Anterior cingulate cortex (tissue), 58 donors: ENCODE measurements at places on chromosomes 16 and 17.

- DNase-seq, result no peak
Observed at GRCh38 chr17:68646626-68647526, 45.7 kb upstream of the FAM20A start.

GRCh38 chr17:82375359-82376041 is 3.9 kb downstream of the UTS2R start:
- no peak for DNase-seq

DNA sequence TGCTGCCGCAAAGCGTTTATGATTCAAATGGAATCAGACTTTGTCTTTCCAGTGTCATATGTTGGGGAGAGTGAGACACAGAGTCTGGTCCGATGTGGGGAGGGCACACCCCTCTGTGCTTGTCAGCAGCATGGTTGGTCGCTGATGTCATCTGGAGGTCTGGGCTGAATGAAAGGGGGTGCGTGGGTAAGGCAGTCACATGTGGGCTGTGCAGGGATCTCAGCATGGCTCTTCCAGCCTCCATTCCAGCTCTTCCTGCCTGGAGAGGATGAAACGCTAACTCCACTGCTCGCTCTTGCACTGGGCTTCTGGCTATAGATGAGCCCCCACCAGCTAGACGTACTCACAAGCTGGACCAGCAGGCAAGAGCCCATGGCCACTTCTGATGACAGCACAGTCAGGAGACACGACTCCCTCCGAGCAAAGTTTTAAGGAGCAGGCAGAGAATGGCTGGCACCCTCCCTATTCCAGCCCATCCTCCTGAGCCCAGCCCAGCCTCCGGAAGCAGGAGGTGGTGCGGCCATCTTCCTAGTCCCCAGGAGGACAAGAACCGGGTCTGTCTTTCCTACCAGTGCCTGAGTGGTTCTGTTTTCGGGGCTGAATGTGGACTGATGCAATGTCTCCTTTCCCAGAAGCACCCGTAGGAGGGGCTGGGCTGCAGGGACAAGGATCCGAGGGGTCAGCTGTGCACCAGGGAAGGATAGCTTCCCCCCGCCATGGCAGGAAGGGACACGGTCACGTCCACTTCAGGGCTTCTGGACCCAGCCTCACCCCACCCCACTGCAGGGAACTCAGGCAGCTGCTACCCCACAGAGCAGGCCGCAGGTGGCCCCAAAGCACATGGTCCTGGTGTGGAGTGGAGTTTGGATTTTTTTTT is 41.5 kb upstream of the CBFA2T3 start:
- DNase-seq, result no peak

DNA sequence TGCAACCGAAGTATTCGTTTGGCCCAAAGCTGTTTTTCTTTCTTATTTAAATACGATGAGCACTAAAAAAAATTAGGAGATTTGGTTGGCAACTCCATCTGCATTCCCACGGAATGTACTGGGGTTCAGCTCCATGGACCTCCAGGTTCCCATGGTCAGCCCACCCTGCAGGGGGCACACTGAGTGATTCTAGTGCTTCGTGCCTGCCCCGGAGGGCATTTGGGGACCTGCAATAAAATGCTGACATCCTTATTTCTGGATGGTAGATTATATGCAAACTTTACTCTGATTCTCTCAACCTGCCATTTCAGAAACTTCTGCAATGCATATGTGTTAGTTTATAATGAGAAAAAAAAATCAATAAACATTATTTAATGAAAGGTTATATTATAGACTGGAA is 339.4 kb downstream of the XYLT1 start:
- no peak for DNase-seq

- no peak for DNase-seq
Observed at GRCh38 chr16:30946671-30947540, 2.0 kb upstream of the ORAI3 start.

GRCh38 chr17:7018331-7018964 is 4.4 kb upstream of the BCL6B start:
- peak; percentile 20 for DNase-seq

- no peak for DNase-seq
Observed at GRCh38 chr17:53919356-53919755, 96.6 kb downstream of the KIF2B start.

- no peak for DNase-seq
Observed at GRCh38 chr16:88531931-88532433, 38.2 kb upstream of the ZC3H18 start.

DNA sequence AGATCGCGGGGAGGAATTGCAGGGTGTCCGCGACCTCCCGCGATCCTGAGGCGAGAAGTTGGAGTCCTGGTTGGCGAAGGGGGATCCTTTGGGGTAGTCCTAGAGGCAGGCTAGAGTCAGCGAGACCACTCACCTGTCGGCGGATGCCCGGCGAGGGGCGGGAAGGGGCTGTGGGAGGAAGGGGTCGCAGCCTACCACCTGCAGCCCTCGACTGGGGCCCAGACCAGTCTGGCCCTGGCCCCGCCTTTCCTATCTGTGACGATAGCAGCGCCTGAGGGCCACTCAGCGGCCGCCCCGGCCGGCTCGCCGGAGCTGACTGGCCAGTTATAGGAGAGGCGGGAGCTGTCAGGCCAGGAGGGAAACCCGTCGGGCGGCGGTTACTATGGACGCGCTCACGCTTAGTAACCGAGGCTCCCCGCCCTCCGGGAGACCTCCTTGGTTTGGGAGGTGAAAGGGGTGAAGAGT is at the start of gene TEKT3:
Gene TEKT3 (minus strand): TSS at position 213 of the 465 bp plus-strand sequence. CDS start 10,012 bp downstream, outside the sequence.
- DNase-seq, result peak; percentile 41

- no peak for DNase-seq
Observed at GRCh38 chr17:72838581-72838980, 253.9 kb downstream of the SLC39A11 start.

DNA sequence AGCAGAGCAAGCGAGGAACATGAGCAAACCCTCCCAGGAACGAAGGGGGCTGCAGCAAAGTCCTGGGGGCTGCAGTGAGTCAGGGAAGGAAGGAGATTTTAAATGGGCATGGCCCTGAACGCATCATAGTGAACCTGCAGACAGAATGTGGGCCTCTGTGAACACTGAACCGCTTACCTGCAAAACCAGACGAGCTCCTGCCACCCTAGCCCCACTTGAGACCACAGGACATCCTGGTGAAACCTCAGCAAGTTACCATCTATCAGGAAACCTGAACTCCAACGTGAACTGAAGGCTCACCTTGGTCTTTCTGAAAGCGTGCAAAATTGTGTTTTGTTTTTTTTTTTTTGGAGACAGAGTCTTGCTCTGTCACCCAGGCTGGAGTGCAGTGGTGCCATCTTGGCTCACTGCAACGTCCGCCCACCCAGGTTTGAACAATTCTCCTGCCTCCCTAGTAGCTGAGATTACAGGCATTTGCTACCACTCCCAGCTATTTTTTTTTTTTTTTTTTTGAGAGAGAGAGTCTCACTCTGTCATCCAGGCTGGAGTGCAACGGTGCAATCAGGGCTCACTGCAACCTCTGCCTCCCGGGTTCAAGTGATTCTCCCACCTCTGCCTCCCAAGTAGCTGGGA is 30.8 kb downstream of the FANCA start:
- DNase-seq, result no peak

- no peak for DNase-seq
Observed at GRCh38 chr17:510226-510917, 157.8 kb upstream of the RPH3AL start.

DNA sequence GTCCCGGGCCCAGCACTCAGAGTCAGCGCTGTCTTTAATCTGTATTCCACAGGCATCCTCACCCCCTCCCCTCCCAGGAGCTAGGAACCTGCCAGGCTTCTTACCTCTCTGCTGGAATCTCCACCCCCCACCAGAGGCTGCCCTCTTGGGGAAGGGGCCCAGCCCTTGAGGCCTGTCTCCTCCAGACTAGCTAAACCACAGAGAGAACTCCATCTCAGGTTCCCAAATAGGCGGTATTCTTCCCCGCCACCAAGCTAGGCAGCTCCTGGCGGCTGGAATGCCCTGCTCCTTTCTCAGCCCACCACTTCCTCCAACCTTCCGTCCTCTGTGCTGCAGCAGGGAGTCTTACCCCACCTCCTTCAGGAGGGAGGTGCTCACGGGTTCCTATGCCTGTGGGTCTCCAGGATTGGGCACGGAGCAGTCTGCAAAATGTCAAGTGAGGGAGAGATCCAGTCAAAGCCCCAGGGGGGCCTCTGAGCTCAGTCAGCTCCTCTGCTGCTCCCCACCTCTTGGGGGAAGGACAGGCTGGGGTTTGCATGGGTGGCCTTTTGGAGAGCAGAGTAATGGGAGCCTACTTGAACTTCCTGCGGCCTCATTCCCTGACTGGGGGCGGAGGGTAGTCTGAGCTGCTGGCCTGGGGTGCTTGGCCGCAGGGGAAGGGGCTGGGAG is 55.7 kb downstream of the SREBF1 start:
- DNase-seq, result peak; percentile 63

DNA sequence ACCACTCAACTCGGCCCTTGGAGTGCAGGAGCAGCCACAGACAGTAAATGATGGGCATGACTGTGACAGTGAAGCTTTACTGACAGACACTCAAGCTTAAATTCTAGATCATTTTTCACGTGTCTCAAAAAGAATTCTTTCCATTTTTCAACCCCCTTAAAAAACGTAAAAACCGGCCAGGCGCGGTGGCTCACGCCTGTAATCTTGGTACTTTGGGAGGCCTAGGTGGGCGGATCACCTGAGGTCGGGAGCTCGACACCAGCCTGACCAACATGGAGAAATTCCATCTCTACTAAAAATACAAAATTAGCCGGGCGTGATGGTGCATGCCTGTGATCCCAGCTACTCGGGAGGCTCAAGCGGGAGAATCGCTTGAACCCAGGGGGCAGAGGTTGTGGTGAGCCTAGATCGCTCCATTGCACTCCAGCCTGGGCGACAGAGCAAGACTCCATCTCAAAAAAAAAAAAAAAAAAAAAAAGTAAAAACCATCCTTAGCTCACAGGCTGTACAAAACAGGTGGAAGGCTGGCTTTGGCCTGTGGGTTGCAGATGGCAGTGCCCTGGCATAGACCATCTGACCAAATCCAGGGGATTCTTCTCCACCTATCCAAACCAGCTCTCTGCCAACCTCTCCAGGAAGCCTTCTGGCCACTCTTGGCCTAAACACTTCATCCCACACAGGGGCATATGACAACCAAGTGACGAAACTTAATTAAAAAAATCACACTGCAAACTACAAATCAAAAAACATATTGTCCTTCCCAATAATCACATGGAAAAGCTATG is 18.3 kb downstream of the TBC1D16 start:
- DNase-seq, result no peak

DNA sequence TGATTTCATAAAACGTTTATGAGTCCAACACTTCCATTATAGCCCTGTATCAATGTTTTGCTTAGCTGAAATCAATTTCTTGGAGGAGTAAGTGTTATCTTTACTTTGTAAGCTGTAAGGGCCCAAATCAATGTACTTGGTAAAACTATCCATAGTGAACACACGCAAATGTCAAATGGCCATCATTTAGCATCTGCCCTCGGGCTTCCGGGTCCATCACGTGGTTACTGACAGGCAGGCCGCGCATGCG is 687 bp upstream of the NARF start:
- no peak for DNase-seq

DNA sequence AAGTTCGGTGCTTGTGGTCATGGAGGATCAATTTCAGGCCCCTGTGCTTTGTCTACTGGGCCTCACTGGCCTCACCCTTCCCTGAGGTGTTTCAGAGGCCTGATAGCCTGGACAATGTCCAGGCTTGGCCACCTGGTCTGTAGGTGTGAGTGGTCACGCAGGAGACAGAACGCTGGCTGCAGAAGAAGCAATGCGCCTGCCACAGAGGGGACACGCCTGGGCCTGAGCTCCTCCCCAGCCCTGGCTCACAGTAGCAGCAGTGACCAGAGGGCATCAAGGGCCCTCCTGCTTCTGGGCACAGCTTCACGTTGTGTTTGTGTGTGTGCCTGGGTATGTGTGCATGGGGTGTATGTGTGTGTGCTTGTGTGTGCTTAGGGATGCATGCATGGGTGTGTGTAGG is 1.9 kb upstream of the PITPNM3 start:
- no peak for DNase-seq

GRCh38 chr17:4950075-4950745 is 709 bp upstream of the ENO3 start:
- no peak for DNase-seq

DNA sequence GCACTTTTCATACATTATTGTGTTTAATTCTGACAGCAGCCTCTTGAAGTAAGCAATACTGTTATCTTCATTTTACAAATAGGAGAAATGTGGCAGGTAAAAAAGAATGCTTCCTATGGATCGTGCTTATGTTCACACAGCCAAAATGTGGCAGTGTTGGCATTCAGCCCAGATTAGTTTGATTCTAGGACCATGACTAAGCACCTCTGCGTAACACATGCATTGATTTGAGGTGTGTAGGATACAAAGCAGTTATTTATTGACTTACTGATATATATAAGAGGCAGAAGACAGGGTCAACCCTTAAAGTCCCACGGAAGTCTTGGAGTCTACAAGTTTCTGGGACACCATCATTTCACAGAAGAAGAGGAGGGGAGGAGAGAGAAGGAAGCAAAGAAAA is 1144.4 kb upstream of the GOT2 start:
- no peak for DNase-seq

DNA sequence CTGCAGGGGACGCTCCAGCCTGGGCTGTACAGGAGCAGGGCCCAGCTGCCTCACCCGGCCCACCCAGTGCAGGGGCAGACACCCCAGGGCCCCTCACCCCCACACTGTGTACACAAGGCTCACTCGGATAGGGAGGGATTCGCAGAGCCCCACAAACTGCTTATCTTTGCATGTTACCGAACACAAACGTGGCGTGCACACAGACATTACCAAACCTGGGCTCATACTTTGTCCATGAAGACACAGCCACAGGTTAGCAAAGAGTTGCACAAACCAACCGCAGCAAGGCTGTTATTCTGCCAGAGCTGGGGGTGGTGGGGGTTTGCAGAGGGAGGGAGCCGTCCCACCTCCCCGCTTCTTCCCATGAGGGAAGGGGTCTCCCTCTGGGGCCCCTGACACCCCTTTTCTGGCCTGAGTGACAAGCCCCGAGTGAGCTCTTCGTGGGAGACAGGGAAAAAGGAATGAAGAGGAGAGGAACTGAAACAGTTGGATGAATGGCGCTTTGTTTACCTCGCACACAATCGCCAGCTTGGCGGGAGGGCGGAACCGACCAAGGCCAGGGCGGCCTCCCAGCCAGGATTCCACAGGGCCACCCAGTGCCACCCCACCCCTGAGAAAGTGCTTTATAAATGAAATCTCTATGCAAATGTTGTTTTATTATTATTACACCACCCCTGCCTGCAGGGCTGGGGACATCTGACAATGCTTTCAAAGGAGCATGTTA is 434 bp upstream of the CPSF4L start:
- DNase-seq, result no peak

DNA sequence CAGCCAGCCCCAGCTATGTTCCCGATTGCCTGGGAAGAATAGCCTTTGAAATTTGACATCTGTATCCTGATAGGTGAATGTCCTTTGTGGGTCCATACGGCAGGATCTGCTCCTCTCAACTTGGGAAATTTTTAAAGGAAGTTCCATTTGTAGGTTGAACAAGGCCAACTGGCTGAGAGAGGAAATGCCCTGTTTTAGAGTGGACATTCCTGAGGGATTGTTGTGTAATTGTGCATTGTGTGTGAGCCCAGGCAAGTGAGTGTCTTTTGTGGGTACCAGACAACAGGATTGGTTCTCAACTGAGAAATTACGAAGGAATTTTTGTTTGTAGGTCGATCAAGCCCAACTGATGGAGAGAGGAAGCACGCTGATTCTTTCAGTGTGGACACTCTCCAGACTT is 2.6 kb upstream of the CPHXL2 start:
- DNase-seq, result no peak

GRCh38 chr16:54073356-54073755 is 213.2 kb downstream of the IRX3 start:
- no peak for DNase-seq
